Dorsolateral prefrontal cortex (tissue), 122 donors: ENCODE measurements at places on chromosomes 3 and 15. TPM values are rescaled to one million over a fixed set of nuclear protein-coding genes. Genes with fewer than 3 reads are reported as not detected.

DNA sequence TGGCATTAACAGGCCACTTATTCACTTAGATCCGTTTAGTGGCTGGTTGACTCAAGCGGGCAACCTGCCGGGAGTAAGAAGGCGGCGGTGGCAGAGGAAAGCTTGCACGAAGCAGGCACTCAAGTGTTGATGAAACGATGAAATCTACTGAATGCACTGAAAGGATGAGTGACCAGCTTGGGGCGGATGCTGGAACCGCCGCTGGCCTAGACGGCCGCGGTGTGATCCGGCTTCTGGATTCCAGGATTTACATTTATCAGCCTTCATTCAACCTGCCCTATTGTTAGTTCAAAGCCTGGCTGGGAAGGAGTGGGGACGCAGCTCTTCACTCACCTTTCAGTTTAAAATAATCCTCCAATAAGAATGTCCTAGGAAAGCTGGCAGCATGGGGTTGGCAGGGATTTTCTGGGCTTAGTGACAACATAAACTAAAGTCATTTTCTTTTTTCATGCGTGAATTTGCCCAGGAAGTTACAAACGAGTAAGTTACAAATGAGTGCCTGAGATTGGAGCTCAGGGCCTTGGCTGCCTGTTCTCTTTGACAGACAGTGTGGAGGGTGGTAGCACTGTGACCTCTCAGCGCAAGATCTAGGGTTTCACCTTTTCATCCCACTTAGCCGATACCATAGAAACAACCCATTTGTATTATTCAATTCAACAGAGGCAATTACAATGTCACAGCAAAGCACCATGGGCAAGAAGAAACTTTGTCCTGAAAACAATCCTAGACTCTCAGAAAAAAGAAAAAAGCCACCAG, 1.1 kb upstream of the PLCH1 start:
- DNase-seq: no peak

The RBM6 gene
- total RNA-seq: 94.0 TPM

GRCh38 chr3:123799544-123800361, 84.4 kb downstream of the MYLK start:
- DNase-seq: no peak

The NOX5 gene
- 0.45 TPM for total RNA-seq

DNA sequence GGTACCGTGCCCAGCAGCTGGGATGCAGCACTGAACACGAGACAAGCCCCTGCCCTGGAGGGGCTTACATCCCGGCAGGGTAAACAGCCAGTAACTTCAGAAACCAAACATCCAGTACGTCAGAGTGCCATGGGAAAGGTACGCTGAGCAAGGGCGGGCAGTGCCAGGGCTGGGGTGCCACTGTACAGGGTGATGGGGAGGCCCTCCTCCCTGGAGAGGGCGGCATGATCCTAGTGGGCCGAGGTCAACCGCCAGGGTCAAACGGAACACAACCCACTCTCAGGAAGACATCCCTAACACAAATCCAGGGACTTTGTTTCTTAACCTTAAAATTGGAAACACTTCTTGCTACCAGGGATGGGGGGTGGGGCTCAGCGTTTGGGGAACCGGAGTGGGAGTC, 16.0 kb upstream of the ANPEP start:
- DNase-seq: no peak

GRCh38 chr3:130276203-130276803, 69.2 kb upstream of the COL6A5 start:
- DNase-seq: no peak

- no peak for DNase-seq
Observed at GRCh38 chr3:19248767-19249166, 100.5 kb downstream of the KCNH8 start.

The PRR20G gene
- total RNA-seq: not detected

DNA sequence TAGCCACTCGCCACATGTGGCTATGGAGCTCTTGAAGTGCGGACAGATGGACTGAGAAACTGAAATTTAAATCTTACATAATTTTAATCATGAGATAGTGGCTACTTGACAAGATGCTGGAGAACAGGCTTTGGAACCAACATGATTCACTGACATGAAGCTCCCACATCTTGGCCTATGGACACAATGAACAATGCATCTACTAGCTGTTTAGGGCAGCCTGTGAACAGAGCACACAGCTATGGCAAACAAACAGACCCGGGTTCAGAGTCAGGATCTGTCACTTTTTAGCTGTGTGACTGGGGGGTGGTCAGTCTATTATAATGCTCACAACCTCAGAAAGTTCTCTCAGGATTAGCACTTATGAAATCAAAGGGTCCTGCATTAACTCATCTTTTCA, 616.6 kb downstream of the MAGI1 start:
- no peak for DNase-seq

GRCh38 chr3:2741516-2741915, 368.7 kb downstream of the IL5RA start:
- DNase-seq: no peak

DNA sequence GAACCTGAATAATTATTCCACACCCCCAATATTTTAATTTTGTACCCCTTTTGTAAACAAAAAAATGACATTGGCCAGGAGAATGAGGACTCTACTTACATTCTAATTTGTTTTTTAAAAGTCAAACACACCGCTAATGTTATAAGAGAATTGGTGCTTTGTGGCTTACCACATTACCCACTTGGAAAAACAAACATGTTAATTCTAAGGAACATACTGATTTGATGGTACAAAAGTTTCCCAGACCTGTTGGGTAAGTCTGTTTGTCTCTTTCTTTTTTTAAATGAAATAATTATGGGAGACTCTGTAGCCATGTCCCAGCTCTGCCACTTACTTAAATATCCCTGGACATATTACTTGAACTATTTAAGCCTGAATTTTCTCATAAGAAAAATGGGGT, 352.5 kb upstream of the C2CD4B start:
- no peak for DNase-seq

The ARL14 gene
- not detected for total RNA-seq

GRCh38 chr15:68042855-68043222, 11.3 kb upstream of the PIAS1 start:
- DNase-seq: no peak

GRCh38 chr3:43246976-43247375, 39.4 kb upstream of the SNRK start:
- no peak for DNase-seq
